Endodermal cell (in vitro differentiated cells): ENCODE measurements at places on chromosomes 5 and 9. TPM values are rescaled to one million over a fixed set of nuclear protein-coding genes. Genes with fewer than 3 reads are reported as not detected.

DNA sequence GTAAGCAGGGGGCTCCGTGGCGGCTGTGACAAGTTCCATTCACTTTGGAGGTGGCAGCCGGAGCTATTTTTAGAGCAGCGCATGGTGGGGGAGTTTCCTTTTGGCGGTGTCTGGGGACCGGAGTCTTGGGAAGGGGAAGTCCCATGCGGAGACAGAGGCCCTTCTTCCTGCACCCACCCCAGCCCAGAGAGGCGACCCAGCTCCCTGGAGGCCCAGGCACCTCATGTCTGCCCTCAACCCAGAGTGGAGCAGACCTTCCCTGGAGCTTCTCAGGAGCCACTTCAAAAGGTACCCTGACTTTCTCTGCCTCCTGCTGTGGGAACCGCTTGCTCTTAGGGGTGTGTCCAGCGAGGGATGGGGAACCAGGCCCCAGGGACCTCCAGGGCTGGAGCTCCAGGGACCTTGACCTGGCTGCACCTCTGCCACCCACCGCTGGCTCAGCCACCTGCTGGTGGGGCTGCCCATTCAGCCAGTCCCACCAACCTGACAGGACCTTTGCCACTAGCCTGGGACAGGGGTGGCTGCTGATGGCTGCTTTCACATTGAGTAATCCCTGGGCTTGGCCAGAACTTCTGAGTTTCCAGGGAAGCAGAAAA, 34.1 kb downstream of the NEK6 start:
- H3K4me3 ChIP-seq, result no peak overlapping the region
- no peak for DNase-seq
- no peak overlapping the region for H3K27ac ChIP-seq
- no peaks in the 10 kb centered on the region for H3K4me1 ChIP-seq
- peaks cover 3% of the 10 kb centered on the region for H3K36me3 ChIP-seq

DNA sequence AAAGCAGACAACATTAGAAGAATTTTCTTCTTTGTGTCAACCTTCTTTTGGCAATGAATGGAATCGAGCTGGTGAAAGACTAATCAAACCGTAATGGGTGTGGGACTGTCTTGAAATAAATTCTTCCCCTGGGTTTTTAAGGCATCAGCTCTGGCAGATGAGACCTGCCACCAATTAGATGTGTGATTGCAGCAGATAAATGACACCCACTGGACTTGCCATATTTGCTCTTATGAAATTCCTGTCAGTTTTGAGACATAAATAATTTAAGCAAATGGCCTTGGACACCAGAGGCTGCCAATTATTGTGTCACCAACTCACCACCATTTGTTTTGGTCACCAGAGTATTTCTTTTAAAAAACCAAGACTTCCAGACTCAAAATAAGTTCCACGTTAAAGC, 135.9 kb upstream of the RGMB start:
- H3K4me1 ChIP-seq, result peaks cover 14% of the 10 kb centered on the region
- H3K27me3 ChIP-seq, result no peaks in the 10 kb centered on the region
- no peak overlapping the region for H3K4me3 ChIP-seq
- DNase-seq, result no peak
- H3K27ac ChIP-seq, result peak overlapping the region; percentile 74

DNA sequence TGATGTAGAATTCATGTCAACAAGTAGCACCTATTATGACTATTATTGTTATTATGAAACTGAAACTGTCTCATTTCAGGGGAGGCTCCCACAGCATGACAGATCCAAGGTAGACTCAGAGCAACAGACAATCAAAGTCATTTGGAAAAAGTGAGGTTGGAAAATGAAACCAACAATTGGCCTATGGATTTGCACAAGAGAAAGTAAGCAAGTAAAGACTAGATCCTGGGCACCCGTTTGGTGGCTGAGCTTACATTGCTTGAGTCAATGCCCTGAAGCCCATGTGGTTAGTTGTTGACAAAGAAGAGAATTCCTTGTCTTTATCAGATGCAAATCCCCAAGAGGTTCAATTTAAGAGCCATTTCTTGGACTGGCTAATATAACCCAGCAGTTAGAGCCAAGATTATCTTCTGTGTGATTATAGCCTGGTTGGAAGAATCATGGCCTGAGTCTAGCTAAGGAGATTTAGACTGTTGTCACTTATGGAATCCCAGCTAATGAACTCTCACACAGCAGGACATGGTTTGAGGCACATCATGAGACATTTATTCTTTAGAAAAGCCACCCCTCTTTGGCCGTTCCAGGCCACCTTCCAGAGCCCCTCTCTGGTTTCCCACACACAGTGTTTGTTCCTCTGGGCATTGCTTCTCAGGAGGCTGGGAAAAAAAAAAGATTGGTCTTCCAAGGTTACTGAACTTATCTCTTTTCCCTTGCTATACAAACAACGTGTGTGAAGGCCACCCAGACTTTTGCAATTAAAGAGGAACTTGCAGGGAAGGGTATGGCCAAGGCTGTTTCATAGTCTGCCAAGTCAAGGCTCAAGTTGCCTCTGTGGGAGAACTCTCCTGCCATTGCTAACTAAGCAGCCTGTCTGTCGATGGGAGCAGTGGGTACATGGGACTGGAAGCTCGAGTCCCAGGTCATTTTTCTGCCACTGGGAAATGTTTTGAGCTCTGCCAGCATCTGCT, 399.5 kb downstream of the ENC1 start:
- H3K27ac ChIP-seq, result no peak overlapping the region
- no peak overlapping the region for H3K4me3 ChIP-seq
- H3K36me3 ChIP-seq, result no peaks in the 10 kb centered on the region
- H3K27me3 ChIP-seq, result no peaks in the 10 kb centered on the region
- H3K4me1 ChIP-seq, result peaks cover 4% of the 10 kb centered on the region

GRCh38 chr9:97854696-97855485, 1.9 kb downstream of the FOXE1 start:
- H3K27me3 ChIP-seq, result peaks cover 100% of the 10 kb centered on the region
- no peak overlapping the region for H3K27ac ChIP-seq

DNA sequence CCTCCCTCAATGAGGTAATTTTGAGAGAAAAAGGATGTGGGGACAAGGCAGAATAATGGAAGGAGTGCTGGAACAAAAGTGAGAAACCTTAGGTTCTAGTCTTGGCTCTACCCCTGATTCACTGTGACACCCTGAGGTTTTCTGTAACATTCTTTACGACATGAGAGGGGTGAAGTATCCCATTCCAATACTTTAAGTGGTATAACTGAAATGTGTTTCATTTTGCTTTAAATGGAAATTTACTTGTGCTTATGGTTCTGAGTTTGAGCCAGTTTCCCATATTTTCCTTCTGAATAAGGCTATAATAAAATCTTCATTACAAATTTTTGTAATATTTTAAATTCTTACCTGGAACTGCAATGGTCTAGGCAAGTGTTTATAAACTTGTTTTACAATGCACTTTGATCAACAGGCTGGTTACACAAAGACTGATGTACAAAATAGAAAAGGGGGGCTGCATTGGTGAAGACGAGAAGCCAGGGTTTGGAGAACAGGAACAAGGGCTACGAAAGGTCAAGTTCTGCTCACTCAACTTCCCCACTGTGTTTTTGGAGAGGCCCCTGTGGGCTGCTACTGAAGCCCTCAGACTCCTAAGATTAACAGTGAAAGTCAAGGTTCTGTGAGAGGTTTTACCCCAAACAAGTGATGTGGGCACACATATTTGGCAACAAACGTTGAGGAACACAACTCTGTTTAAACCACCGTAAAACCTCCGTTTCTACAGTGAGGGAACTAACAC, 171.9 kb upstream of the ELL2 start:
- H3K27me3 ChIP-seq, result no peaks in the 10 kb centered on the region
- H3K27ac ChIP-seq, result no peak overlapping the region
- DNase-seq, result no peak
- H3K4me1 ChIP-seq, result peaks cover 2% of the 10 kb centered on the region

GRCh38 chr5:158100373-158100888, 241.5 kb upstream of the CLINT1 start:
- H3K36me3 ChIP-seq, result no peaks in the 10 kb centered on the region
- no peak overlapping the region for H3K27ac ChIP-seq
- no peaks in the 10 kb centered on the region for H3K4me1 ChIP-seq
- H3K27me3 ChIP-seq, result no peaks in the 10 kb centered on the region
- no peak overlapping the region for H3K4me3 ChIP-seq

- DNase-seq, result no peak
- H3K27me3 ChIP-seq, result no peaks in the 10 kb centered on the region
- H3K4me3 ChIP-seq, result no peak overlapping the region
- no peaks in the 10 kb centered on the region for H3K36me3 ChIP-seq
Measured at GRCh38 chr5:58183078-58183785, 276.7 kb downstream of the PLK2 start.

GRCh38 chr5:111668477-111669414, 88.2 kb downstream of the NREP start:
- no peaks in the 10 kb centered on the region for H3K4me1 ChIP-seq
- no peak overlapping the region for H3K4me3 ChIP-seq
- no peaks in the 10 kb centered on the region for H3K27me3 ChIP-seq
- H3K36me3 ChIP-seq, result no peaks in the 10 kb centered on the region
- H3K27ac ChIP-seq, result no peak overlapping the region

DNA sequence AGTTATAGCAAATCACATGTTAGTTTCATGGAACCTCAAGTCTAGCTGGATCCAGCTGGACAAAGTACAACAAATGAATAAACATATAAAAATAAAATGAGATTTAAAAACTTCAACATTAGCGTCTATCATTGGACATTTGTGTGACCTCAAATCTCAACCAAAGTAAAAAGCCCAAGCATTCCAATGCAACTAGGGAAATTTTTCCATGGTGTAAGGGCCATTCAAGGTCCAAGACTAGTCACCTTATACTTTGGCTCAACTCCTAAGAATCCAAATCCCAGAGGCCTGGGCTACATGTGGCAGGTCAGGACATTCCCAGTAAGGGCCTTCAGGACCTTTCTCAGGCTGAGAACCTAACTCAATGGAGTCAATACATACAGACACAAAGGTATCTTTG, 137.4 kb upstream of the DMAC1 start:
- H3K4me1 ChIP-seq, result no peaks in the 10 kb centered on the region
- no peak overlapping the region for H3K27ac ChIP-seq
- H3K36me3 ChIP-seq, result no peaks in the 10 kb centered on the region
- no peaks in the 10 kb centered on the region for H3K27me3 ChIP-seq
- H3K4me3 ChIP-seq, result no peak overlapping the region

Gene SVEP1
- total RNA-seq, result 0.12 to 0.46 TPM (median 0.29 TPM) in 3 replicates

DNA sequence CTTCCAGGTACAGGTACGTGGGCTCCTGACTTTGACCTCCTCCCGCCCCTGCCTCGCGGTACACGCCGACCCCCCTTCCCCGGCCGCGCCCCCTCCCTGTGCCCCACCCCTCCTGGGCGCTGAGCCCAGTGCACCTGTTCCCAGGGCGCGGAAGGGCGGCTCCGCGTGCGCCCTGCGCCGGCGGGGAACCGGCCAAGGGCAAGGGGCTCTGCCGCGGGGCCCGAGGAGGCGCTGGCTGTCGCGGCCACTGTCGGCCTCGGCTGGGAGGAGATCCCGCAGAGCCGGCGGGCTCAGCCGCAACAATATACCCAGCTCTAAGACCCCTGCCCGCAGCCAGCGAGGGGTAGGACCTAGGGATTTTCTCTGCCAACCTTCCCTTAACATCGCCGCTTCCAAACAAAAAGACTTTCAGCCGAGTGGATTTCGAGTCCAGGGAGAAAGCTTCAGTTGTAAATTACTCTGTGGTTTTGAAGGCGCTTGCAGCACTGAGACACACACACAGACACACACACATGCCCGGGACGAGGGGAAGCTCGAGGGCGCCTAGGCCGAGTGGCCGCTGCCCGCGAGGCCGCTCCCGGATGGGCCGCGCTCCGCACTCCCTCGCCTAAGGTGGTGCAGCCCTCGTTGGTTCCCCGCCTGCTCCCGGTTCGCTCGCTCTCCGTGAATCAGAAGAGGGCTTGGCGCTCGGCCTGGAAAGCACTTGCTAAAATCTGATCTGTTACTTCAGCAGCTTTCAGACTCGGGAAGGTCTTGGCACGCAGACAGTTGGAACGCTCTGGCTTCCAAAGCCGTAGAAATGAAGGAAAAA, 1.2 kb downstream of the FGF18 start:
- DNase-seq, result peak; percentile 74
- no peaks in the 10 kb centered on the region for H3K4me1 ChIP-seq
- H3K27me3 ChIP-seq, result peaks cover 39% of the 10 kb centered on the region
- H3K4me3 ChIP-seq, result peak overlapping the region; percentile 55

Gene MCIDAS
- total RNA-seq, result 1.4 and 1.6 TPM in 2 replicates

Gene PCDHGA4
- 4.0 and 5.0 TPM in 2 replicates for total RNA-seq

Gene GPRIN1
- total RNA-seq, result 1.3 to 5.1 TPM (median 4.9 TPM) in 3 replicates

DNA sequence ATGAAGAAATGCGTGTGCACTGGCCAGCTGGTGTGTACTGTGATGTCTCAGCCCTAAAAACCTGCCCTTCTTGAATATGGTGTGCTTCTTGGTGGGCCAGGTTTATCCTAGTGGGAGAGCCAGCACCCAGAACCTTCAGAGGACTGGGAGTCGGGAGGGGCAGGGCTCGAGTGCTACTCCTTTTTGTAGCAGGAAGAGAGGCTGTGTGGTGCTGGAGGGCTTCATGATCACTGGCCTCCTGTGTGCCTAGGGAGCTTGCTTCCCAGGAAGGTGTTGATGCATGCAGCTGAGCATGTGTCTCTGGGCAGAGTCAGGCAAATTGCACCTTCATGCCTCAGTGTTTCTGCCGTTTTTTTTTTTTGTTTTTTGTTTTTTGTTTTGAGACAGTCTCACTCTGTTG, 20.0 kb downstream of the PHF2 start:
- H3K27me3 ChIP-seq, result no peaks in the 10 kb centered on the region
- no peak for DNase-seq
- H3K4me1 ChIP-seq, result peaks cover 9% of the 10 kb centered on the region
- H3K4me3 ChIP-seq, result no peak overlapping the region
- H3K27ac ChIP-seq, result no peak overlapping the region

DNA sequence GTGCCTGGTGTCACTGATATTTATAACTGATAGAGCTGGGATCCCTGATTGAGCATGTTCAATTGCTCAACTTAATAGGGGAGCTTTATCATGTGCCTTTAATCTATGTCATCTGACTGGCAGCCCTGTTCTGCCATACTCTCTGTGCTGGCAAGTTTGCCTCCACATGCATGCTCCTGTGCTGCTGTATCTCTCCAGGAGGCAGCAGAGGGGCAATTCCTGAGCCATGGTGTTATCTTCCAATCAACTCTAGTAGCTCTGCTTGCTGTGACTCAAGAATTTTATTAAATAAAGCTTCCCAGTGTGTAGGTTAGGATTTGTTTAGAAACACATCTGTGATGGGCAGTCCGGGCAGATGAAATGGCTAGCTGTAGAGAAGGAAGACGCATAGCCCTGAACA, 642.0 kb downstream of the KIF4B start:
- no peaks in the 10 kb centered on the region for H3K4me1 ChIP-seq
- peak; percentile 52 for DNase-seq
- H3K36me3 ChIP-seq, result no peaks in the 10 kb centered on the region
- no peak overlapping the region for H3K27ac ChIP-seq
- H3K27me3 ChIP-seq, result no peaks in the 10 kb centered on the region
- H3K4me3 ChIP-seq, result no peak overlapping the region

DNA sequence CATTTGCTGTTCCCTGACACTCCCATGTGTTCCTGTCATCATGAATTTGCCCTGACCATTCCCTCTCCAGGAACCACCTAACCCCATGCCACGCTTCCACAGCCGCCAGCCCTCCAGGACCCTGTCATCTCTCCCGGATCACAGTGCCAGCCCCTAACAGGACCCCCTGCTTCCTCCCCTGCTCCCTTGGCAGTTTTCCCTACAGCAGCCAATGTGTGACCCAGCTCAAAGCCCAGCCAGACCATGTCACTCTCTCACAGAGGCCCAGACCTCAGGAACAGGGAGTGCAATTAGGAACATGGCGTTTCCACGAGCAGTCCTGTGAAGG, 8.1 kb downstream of the FOXE1 start:
- no peak overlapping the region for H3K27ac ChIP-seq
- peaks cover 90% of the 10 kb centered on the region for H3K27me3 ChIP-seq
- H3K4me3 ChIP-seq, result no peak overlapping the region
- no peaks in the 10 kb centered on the region for H3K36me3 ChIP-seq
- DNase-seq, result no peak
- H3K4me1 ChIP-seq, result peaks cover 12% of the 10 kb centered on the region
